Mammary microvascular endothelial cell (primary cell): ENCODE measurements at places on chromosomes 7 and 10. TPM values are rescaled to one million over a fixed set of nuclear protein-coding genes. Genes with fewer than 3 reads are reported as not detected.

Gene FAM13C
- 0.20 and 0.73 TPM in 2 replicates for total RNA-seq

Gene ANXA8L1
- not detected in 2 replicates for total RNA-seq

Gene HOGA1
- total RNA-seq, result 0.07 and 0.10 TPM in 2 replicates

Gene LRRC61
- total RNA-seq, result 0.98 and 1.00 TPM in 2 replicates

Gene TMEM273
- 3.1 and 5.6 TPM in 2 replicates for total RNA-seq

Gene ITGA8
- 0.44 and 0.53 TPM in 2 replicates for total RNA-seq

Gene CALHM3
- total RNA-seq, result not detected in 2 replicates

Gene ARHGEF5
- total RNA-seq, result 0.53 and 0.54 TPM in 2 replicates

Gene TMEM236
- 0.79 and 0.80 TPM in 2 replicates for total RNA-seq
